ENCODE measurements at places on chromosomes 4 and X.

- no peak for DNase-seq
These were observed 2.8 kb downstream of the ACSL1 start for GRCh38 chr4:184823014-184823413.

- DNase-seq = no peak
These were observed 21.6 kb downstream of the PHKA2 start for GRCh38 chrX:18962329-18962728.

GRCh38 chrX:85004255-85004654 lies 578 bp downstream of the APOOL start:
- peak; percentile 57 for DNase-seq

- DNase-seq = no peak
These were observed 153.1 kb downstream of the AFAP1 start for GRCh38 chr4:7786517-7786916.

DNA sequence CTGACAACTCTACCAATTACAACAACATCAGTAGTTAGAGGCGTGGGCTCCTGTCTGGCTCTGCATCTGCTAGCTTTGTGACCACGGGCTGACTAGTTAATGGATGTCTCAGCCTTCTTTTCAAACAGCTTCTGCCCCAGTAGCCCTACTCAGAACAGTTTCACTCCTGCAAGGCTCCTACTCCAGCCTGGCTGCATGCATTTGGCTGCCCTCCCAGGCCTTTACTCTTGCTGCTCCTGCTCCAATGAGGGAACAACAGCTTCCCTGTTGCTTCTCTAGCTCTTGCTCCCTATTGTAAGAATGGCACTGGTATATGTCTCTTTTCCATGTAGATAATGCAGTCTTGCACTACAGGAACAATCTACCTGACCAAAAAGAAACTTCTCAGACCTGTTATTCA lies 93.3 kb downstream of the TTC29 start:
- DNase-seq = no peak

DNA sequence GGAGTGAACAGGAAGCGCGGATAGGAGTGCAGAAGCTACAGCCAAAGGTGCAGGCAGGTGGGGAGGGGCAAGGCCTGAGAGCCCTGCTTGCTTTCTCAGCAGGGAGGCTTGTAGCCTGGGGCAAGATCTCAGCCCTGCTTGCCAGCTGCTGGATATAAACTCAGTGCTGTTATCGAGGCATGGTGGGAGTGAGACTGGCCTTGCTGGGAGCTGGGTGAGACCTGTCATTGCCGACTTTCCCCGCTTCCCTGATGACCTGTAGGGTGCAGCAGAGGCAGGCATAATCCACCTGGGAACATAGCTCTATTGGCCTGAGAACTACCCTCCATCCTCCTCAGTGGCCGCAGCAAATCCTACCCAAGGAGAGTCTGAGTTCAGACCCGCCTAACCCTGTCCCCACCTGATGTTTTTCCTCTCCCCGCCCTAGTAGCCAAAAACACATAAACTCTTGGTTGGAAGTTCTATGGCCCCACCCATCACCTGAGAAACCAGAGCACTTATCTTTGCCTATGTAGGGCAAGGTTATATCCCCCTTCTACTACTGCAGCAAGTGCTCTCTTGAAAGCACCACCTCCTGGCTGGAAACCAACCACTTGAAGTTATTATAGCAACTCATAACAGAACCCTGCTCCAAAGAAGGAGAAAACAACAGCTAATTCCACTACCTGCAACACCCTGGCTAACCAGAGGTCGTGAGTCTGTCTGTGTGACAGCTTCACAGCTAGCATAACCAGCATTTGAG lies 80.7 kb downstream of the FHIP1A start:
- DNase-seq = no peak

DNA sequence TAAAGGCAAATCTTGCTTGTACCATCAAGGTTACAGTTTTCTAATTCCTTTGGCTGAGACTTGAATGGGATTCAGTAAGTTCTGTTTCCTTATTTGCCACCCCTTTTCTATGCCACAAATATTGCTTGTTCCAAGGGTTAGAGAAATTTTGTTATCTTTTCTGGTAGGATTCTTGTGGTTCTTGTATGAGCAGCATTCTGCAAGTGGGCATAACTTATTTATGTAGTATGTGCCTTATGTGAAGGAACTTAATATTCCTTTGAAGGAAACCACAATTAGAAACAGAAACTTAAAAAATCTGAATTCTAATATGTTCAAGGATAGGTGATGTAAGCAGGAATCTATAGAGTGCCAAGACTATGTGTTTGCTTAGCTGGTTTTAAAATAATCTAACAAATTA lies 53.1 kb upstream of the TSPAN5 start:
- DNase-seq = no peak

GRCh38 chr4:168524006-168524405 lies 27.2 kb downstream of the PALLD start:
- DNase-seq = no peak

- DNase-seq = no peak
These were observed 195.1 kb downstream of the FBXW7 start for GRCh38 chr4:152340818-152341217.

DNA sequence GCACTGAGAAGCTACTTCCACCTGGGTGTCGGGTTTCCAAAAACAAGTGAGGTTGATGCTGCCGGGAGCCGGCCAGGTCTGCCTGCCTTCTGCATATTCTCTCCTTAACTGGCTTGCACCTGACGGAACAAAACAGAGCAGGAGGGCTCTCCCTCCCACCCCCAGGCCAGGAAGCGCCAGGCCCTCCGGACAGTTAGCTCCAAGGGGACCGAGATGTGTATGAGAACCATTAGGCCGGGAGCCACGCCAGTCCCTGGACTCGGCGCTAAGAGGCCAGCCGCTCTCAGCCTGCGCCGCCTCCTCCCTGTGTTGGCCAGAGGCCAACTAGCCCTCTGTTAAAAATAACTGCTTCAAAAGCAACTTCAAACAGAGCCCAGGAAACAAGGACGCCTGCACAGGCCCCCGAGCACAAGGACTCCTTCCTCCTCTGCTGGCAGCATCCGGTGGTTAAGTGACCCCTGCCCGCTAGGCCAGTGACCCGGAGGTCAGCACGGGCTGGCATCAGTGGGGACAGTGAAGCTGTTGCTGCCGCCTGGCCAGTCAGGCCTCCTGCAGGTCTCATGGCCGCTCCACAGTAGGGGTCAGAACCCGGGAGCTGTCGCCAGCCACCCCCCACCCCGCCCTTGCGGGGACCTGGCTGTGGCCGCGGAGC lies 107.9 kb downstream of the ABLIM2 start:
- peak; percentile 19 for DNase-seq

DNA sequence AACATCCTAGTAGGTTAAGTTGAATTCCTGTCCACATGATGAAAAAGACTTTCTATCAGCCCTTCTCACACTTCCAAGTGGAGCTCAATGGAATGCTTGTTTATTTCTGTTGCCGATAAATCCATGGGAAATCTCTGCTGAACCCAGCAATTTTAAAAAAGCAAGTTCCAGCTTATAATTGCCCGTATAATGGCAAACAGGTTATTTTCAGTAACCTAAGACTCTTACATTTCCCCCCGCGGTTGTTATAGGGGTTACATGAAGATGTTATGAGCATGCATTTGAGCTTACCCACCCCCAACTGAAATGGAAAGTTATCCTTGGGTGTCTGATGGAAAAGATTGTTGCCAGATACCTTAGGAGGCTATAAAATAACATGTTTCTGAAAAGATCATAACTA lies 136.2 kb downstream of the PALLD start:
- DNase-seq = no peak

GRCh38 chrX:69027181-69028005 lies 137.9 kb downstream of the PJA1 start:
- peak; percentile 92 for DNase-seq

GRCh38 chrX:121308276-121308805 lies 260.9 kb downstream of the GLUD2 start:
- DNase-seq = peak; percentile 35

DNA sequence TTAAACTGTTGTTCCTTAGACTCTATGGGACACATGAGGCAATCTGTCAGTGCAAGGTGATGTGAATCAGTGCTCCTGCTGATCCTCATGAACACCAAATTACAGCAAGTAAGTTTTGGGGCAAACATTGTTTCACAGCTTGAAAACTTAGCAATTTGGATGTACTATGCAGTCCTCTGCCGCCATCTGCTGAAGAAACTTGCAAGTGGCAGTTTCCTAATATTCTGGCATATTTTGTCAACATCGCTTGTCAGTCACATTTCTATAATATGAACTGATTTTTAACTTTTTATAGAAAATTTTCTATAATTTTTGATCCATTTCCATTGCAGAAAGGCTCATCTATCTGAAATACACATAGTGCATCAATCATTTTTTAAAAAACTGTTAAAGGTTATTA lies 56.3 kb downstream of the ZAR1 start:
- DNase-seq = peak; percentile 44

GRCh38 chrX:18272222-18272621 lies 51.5 kb upstream of the BEND2 start:
- no peak for DNase-seq

DNA sequence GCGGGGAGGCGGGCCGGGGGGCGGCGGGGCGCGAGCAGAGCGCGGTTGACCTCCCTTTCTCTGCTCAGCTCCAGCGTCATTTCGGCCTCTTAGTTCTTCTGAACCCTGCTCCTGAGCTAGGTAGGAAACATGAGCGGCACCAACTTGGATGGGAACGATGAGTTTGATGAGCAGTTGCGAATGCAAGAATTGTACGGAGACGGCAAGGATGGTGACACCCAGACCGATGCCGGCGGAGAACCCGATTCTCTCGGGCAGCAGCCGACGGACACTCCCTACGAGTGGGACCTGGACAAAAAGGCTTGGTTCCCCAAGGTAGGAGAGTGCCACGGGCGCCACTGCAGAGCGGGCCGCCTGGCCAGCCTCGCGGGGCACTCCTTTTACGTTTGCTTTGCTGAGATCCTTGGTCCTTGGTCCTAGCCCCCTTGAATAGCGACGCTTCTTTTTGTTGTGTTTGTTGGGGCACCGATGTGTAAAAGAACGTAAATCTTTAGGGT lies at the start of gene HTATSF1:
Gene HTATSF1, plus strand, starts transcription at position 37 of the 497 bp plus-strand sequence. Its CDS starts 93 bp downstream, at position 130.
- peak; percentile 45 for DNase-seq
